ENCODE measurements at places on chromosomes 6 and 20. TPM values are rescaled to one million over a fixed set of nuclear protein-coding genes. Genes with fewer than 3 reads are reported as not detected.

Gene SLC22A16
- total RNA-seq: not detected

Gene ISM1
- total RNA-seq: 0.80 TPM

Gene RAD21L1
- total RNA-seq: not detected

Gene FAM209B
- 0.31 TPM for total RNA-seq

Gene C6orf58
- total RNA-seq: not detected

Gene TBXT
- total RNA-seq: not detected

Gene RIPOR2
- 14.4 TPM for total RNA-seq

Gene PI3
- total RNA-seq: not detected

Gene POU5F1
- 3.8 TPM for total RNA-seq

Gene SIGLEC1
- total RNA-seq: 3.4 TPM

Gene CEBPB
- 296 TPM for total RNA-seq

Gene SOX12
- total RNA-seq: 8.2 TPM

Gene PXMP4
- 12.9 TPM for total RNA-seq

Gene SRMS
- not detected for total RNA-seq

Gene CDKAL1
- total RNA-seq: 21.3 TPM

Gene FNDC1
- total RNA-seq: 0.08 TPM

Gene HCRTR2
- total RNA-seq: 0.11 TPM

Gene SPEF1
- 0.43 TPM for total RNA-seq

Gene OR2B6
- not detected for total RNA-seq

Gene BTN1A1
- total RNA-seq: not detected

Gene TAGAP
- 1.4 TPM for total RNA-seq

Gene KCNG1
- 3.3 TPM for total RNA-seq

Gene SLC22A3
- total RNA-seq: 33.2 TPM

Gene LY86
- 1.6 TPM for total RNA-seq

Gene C6orf118
- total RNA-seq: 1.7 TPM

Gene MYCT1
- total RNA-seq: 2.7 TPM

Gene PSMG4
- 24.3 TPM for total RNA-seq

Gene PRSS16
- total RNA-seq: 1.7 TPM

Gene KCNQ5
- 0.07 TPM for total RNA-seq

Gene GMDS
- 11.0 TPM for total RNA-seq

Gene NHLRC1
- 1.3 TPM for total RNA-seq

Gene DACT2
- 1.7 TPM for total RNA-seq

Gene ZBTB46
- 37.9 TPM for total RNA-seq

Gene SLC17A1
- total RNA-seq: not detected

Gene TTK
- total RNA-seq: 0.87 TPM

Gene CD40
- total RNA-seq: 21.9 TPM

Gene RAMACL
- total RNA-seq: 4.2 TPM

Gene HAO1
- not detected for total RNA-seq

Gene LST1
- total RNA-seq: 34.0 TPM

Gene CFAP206
- total RNA-seq: not detected

Gene BPIFB1
- not detected for total RNA-seq

Gene TBC1D32
- total RNA-seq: 9.8 TPM

Gene KHDC1L
- total RNA-seq: not detected

Gene STX11
- 0.94 TPM for total RNA-seq

Gene IL20RA
- total RNA-seq: 19.3 TPM
